ENCODE measurements at places on chromosomes 4 and X.

DNA sequence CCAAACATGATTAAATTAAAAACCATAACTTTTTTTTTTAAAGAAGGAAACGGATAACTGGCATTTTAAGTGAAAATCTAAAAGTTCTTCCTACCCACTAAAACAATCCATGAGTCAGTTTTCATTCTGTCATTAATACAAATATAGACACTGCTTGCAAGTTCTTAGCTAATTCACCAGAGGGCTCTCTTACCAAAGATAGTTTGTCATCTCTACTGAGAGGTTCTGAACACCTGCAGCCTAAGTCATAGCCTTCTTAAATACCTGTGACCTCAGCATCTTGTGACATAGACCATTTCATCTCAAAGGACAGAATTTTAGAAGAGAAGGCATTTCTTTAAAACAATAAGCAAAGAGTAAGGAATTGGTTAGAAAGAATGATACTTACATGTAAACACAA lies 65.3 kb upstream of the FAM120C start:
- DNase-seq: no peak

DNA sequence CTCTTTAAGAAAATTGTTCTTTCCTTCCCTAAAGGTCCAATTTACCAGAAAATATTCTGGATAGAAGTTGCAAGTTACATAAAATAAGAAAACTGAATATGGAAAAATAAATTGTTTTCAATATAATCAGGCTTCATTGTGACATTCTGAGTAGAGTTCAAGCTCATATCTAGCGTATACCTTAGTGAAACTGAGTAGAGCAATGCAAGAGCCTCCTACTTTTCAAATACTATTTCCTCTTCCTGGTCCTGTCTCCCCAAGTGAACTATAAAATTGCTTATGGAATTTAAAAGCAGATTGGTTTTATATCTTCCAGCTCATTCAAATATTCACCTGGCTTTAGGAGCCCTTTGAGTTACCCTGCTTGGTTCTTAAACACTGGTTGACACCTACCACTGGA lies 189.3 kb upstream of the GALNT7 start:
- DNase-seq: no peak

GRCh38 chrX:3545901-3546300 lies 167.5 kb downstream of the PRKX start:
- DNase-seq: no peak

DNA sequence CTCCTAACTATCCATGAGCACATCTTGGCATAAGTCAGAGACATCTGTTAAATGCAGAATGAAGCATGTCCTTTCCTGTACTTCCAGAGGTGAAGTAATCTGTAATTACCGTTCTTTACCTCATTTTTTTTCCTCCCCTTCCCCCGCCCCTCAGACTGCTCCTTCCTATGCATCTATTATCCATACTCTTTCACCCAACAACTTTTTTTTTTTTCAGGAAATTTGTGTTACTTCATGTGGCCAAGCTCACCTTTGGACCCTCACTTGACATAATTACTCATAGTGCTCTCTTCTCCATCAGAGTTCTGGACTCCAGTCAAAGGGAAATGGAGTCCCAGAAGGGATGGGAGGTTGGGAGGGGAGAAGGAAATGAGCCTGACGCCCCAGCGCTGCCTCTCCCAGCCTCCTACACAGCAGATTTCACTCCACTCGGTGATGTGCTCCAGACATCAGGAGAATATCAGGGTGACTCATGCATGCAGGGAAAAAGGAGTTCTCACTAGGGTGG lies 568.8 kb downstream of the STIM2 start:
- DNase-seq: no peak

- no peak for DNase-seq
These were observed 198.0 kb downstream of the ARHGAP24 start for GRCh38 chr4:85672959-85673358.

- DNase-seq: no peak
These were observed 592.0 kb downstream of the IQCM start for GRCh38 chr4:149223659-149224058.

GRCh38 chr4:620851-621261 lies 4.5 kb upstream of the PDE6B start:
- no peak for DNase-seq

GRCh38 chrX:568311-568710 lies 62.3 kb upstream of the SHOX start:
- no peak for DNase-seq

GRCh38 chr4:86847571-86847970 lies 1.6 kb downstream of the SLC10A6 start:
- no peak for DNase-seq

- DNase-seq: no peak
These were observed 77.5 kb downstream of the MAGED4 start for GRCh38 chrX:52262195-52262546.

DNA sequence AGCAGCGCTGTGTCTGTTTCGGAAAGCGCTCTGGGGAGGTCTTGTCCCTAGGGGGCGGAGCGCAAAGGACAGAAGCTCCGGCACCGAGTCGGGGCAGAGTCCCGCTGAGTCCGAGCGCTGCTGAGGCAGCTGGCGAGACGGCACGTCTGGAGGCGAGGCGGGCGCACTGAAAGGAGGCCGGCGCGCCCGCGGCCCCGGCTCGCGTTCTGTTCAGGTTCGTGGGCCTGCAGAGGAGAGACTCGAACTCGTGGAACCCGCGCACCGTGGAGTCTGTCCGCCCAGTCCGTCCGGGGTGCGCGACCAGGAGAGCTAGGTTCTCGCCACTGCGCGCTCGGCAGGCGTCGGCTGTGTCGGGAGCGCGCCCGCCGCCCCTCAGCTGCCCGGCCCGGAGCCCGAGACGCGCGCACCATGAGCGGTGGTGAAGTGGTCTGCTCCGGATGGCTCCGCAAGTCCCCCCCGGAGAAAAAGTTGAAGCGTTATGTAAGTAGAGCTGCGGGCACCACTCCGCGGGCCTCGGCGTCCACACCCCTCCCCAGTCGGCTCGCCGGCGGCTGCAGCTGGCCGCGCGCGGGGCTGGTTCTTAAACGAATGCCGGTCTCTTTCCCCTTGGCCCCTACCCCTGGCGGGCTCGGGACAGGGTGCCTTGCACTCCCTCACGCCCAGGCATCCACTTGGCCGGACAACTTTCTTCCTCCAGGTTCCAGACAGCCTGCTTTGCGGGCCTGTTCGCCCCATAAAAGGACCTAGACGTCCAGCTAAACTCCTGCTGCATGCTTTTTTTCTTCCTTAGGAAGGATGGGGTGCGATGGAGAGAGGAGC lies at the start of gene GAB1:
TSS of gene GAB1 (plus strand) at position 96 of the 819 bp plus-strand sequence. CDS start at position 409, 313 bp downstream.
- DNase-seq: peak; percentile 6

GRCh38 chr4:76435528-76436319 lies 695 bp downstream of the SHROOM3 start:
- DNase-seq: no peak

- no peak for DNase-seq
These were observed 77.2 kb downstream of the ANKRD50 start for GRCh38 chr4:124635331-124635730.

DNA sequence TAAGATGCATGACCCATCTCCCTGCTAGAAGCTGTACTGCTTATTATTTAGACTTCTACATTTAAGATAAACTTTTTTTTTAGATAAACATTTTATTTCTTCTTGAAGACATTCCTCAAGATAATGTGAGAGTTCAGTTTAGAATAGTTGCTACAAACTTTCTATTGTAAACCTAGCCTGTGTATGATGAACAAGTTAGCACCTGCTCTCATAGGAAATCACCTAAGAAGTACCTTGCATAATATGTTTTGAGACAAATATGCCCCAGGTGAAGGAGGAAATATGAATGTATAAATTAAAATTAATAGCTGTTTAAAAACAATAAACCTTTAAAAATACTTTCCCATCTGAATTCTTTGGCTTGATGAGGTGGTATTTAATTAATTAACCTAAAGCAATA lies 35.6 kb downstream of the RASGEF1B start:
- DNase-seq: no peak

GRCh38 chr4:128663325-128663724 lies 146.2 kb upstream of the JADE1 start:
- DNase-seq: no peak

GRCh38 chr4:123397144-123398065 lies 810 bp downstream of the SPRY1 start:
- peak; percentile 24 for DNase-seq

GRCh38 chrX:74680836-74681235 lies 66.4 kb upstream of the RLIM start:
- no peak for DNase-seq

- no peak for DNase-seq
These were observed 5.7 kb downstream of the TCEAL3 start for GRCh38 chrX:103613362-103613890.

DNA sequence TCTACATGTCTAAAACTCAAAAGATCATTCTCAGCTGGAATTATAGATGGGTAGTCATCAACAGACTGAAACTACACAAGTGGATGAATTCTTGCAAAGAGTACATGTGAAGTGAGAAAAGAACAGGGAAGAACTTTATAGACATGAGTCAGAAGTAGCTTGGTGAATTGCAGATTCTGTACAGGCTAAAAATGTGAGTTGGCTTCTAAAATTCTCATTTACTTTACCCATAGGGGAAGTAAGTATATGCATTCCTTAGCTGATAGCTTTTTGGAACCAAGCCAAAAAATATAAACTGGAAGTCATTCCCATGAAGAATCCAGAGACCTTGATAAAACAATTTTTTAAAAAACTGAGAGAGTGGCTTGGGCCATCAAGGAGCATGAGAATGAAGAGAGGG lies 584.2 kb upstream of the FTHL17 start:
- no peak for DNase-seq

GRCh38 chr4:147351083-147351787 lies 129.7 kb upstream of the EDNRA start:
- no peak for DNase-seq

DNA sequence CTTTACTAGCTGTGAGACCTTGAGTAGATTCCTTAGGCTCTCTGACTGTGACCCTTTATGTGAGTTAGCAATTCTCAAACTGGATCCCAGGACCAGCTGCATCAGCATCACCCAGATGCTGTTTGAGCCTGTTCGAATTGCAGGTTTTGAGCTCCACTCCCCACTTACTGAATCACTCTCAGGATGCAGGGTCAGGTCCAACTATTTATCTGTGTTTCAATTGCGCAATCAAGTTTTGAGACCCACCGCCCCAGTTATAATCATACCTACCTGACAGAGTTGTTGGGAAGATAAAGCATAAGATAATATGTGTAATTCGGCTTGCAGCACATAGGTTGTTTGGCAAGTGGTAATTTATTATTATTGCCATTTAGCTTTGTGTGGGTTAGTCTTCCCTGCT lies 155.8 kb upstream of the DGKK start:
- DNase-seq: no peak

GRCh38 chr4:167088115-167088514 lies 146.2 kb downstream of the SPOCK3 start:
- no peak for DNase-seq

DNA sequence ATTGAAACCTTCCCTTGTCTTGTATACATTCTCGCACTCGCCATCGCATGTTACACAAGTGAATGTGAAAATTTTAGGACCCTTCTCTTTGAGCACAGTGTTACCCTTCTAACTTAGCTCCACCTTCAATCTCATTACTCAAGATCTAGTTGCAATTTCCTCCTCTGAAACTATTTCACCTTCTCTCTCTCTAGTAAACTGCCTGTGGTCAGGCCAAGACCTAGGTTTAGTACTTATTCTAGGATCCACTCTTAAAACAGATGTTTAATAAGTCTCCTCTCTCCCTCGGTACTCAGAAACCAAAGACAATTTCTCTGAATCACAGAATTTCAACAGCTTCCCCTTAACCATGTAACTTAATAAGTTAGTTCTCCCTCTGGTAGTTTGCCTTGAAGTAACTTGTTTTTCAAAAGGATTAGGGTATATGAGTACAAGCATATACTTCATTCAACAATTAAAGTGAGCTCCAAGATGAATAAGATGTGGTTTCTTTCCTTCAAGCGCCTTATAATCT lies 156.0 kb downstream of the SH3KBP1 start:
- DNase-seq: no peak

GRCh38 chr4:57661517-57662090 lies 551.4 kb upstream of the IGFBP7 start:
- DNase-seq: no peak

DNA sequence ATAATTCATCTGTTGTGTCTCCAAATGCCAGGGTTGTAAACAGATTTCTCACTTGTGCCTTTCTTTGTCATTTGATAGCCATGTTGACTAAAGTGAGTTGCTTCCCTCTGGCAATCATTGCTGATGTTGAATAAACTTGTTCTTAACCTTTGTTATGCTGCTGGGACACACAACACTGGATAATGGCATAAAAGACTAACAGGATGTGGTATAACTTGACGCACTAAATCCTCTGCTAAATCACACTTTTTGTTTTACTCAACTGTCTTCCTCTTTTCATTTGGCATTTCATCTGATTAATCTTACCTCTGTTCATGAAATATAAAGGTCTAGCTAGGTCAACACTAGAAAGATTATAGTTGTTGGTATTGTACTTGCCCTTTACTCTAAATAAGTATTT lies 17.6 kb upstream of the CXCL5 start:
- DNase-seq: no peak

- DNase-seq: no peak
These were observed 27.0 kb upstream of the SLC7A11 start for GRCh38 chr4:138269175-138269574.

GRCh38 chrX:14941301-14941700 lies 68.1 kb downstream of the MOSPD2 start:
- DNase-seq: no peak

DNA sequence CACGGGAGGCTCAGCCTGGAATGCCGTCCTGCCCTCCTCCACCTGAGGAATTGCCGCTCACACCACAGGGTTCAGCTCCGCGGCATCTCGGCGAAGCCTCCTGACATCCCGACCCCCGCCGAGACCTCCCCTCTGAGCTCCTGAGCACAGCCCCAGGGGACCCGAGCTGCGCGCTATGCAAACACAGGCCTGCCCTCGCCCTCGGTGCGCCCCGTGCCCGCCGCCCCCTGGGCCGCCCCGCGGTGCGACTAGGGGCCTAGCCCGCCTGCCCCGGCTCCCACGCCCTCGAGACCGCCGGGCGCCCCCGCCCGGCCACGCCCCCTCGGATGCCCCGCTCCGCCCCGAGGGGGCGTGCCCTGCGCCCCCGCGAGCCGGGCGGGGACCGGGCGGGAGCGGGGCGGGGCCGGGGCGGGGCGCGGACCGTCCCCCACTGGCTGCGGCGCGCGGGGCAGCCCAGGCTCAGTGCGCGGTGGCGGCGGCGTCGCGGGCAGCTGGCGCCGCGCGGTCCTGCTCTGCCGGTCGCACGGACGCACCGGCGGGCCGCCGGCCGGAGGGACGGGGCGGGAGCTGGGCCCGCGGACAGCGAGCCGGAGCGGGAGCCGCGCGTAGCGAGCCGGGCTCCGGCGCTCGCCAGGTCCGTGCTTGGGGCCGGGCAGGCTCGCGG lies at the start of gene FGFR3:
TSS of gene FGFR3 (plus strand) at position 462 of the 664 bp plus-strand sequence. CDS start 642 bp downstream, outside the sequence.
- DNase-seq: peak; percentile 27

- DNase-seq: no peak
These were observed 4.3 kb upstream of the ARHGAP10 start for GRCh38 chr4:147727476-147728028.

DNA sequence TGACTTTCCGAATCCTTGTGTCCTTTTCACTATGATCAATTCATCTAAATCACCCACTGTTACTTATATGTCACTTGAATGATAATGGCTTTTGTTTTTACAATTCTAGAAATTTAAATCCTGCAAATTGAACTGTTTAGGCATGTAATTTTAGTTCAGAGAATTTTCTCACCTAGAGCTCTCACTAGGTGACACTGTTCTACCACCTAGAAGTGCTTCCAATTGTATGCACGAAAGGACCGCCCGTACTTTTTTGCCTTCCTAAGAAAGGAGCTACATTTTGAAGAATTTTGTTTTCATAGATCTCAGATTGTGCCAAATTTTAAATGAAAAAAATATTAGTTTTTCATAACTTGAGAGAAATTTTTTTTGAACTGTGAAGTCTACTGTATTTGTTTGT lies 481.6 kb upstream of the FSTL5 start:
- DNase-seq: no peak
